ENCODE measurements at places on chromosomes 16 and 17. TPM values are rescaled to one million over a fixed set of nuclear protein-coding genes. Genes with fewer than 3 reads are reported as not detected.

Gene GP2
- total RNA-seq: not detected

Gene CPHXL2
- not detected for total RNA-seq

- DNase-seq: no peak
Measured at GRCh38 chr16:73043828-73044467, 4.0 kb downstream of the ZFHX3 start.

DNA sequence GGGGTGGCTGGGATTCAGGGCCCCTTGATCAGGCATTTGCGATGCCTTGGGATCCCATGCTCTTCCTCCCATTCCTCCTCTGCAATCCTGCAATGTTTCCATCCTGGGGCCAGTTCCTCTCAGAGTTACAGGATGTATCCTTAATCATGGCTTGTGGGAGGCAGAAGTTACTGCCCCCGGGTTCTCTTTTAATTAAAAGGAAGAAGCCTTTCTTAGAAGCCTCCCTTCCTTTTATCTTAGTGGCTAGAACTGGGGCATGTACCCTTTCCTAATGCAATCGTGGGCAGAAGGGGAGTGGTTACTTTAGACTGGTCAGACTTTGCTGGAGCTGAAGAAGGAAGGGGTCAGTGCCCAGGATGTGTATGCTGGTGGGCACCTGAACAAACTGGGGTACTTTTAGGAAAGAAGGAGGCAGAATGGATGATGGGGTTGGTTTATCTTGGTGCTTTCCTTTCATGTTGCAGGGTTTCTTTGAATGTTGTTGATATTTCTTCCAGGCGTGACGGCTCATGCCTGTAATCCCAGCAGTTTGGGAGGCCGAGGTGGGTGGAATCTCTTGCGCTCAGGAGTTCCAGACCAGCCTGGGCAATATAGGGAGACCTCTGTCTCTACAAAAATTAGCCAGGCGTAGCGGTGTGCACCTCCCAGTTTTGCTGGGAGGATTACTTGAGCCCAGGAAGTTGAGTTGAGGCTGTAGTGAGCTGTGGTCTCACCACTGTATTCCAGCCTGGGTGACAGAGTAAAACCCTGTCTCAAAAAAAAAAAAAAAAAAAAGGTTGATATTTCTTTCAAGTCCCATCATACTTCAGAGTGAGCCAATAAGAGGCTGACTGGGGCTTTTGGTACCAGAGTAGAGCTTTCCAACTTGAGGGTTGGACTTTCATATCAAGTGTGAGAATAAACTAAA, 13.2 kb upstream of the SPN start:
- no peak for DNase-seq

GRCh38 chr17:29557085-29557738, 9.6 kb downstream of the ABHD15 start:
- DNase-seq: no peak

DNA sequence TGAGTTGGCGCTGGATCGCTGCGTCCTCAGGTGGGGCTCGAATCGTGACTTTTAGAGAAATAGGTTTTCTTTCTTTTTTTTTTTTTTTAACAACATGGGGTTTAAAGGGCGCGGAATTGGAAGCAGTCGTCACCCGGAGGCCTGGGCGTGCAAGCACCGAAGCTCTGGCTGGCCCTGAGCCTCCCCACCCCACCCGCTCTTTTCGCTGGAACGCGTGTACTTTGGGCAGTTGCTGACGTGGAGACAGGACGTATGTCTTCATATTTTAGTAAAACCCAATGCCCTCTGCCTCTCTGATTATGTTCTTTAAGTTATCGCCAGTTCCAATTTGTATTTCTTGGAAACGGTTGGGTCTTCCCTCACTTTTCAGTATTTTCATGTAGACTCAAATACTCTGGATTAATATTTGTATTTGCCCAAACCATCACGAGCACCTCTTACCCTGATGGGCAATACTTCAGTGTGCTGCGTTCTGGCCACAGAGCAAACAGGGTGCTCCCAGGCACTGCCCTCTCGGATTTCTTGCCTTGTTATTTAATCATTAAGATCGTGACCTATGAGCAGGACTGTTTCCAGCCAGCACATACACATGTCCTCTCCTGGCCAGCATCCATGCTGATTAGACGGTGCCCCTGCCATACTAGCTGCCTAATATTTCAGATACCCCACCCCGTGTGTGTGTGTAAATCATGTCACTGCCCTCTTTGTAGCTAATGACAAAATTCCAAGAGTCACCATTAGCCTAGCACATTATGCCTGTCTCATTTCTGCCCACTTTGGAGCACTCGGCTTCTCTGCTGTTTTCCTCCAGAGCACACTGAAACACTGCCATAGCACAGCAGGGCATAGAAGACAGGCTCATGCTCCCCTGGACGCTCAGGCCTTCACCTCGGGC, 805 bp upstream of the C16orf95 start:
- DNase-seq: peak; percentile 51

DNA sequence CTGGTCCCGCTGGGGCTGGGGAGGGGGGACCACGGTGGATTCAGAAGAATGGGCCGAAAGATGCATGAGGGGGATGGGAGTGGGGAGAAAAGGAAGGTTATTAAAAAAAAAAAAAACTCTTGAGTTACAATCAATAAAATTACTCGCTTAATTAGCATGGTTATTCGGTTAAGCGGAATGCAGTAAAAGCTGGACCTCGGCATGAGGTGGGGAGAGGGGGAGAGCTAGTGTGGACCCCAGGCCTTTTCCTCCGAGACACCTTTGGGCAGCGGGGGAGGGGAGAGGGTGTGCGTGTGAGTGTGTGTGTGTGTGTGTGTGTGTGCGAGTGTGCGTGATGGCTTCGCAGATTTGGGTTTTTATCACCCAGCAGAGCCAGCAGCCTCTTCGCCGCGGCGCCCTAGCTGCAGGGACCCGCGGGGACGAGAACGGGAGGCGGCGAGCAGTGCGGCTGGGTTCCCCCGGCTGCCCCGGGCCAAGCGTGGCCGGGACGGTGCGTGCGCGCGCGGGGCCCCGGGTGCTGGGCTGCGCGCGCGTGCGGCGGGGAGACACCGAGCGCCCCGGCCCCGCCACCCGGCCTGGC, 3.7 kb downstream of the BAHCC1 start:
- DNase-seq: no peak

- DNase-seq: peak; percentile 83
Measured at GRCh38 chr17:39026980-39027451, 59.8 kb upstream of the FBXO47 start.

- no peak for DNase-seq
Measured at GRCh38 chr17:35142467-35142796, 329 bp upstream of the NLE1 start.
